Activated CD4-positive, alpha-beta memory T cell treated with anti-CD3 and anti-CD28 coated beads, Interleukin-2, amount 10 ng/mL, durations not matched to agents 7 days and 5 days (primary cell): ENCODE measurements at places on chromosomes 2 and 18.

DNA sequence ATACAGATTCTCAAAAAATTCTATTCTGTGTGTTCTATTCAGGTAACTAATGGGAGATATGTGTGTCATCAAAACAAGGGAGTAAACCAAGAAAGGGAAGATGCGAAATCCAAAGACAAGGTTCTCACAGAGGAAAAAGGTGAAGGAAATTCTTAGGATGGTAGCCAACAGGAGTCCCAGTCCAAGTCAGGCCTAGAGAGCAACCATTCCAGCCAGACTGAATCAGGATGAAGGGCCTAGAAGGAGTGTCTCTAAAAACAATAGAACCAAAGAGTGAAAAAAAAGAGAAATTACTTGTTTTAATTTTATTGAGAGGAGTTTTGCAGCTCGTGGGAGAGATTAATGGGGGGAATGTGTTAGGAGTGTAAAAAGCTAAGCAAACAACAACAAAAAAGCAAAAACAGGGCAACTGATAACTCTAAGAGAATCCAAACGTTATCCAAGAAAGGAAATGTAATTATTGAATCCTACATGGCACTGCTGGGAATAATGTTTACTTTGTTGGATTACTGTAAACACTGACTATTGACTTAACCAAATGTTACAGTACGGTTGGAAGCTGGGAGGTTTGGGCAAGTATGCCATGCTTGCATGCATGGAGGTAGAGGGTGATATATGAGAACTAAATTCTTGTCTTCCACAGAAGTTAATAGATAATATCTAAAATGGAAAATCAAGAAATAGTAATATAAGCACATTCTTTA is 12.3 kb downstream of the MAP3K20 start:
- DNase-seq: no peak

DNA sequence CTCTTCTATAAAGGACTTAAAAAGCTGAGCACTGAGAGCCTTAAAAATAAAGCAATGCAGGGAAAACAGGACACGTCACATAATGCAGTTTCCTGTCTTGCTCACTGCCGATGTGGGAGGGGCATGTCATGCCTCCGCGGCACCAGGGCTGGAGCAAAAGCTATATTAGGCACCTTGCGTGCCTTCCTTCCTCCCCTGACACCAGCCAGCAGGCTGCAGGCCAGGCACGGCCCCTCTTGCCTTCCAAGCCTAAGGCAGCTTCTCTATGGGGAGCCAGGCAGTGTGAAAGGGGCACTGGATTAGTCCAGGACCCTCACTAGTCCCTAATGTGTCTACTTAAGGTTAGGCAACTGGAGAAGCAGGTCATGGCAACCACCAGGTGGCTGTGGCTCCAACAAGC is 26.3 kb downstream of the MRPL35 start:
- DNase-seq: peak; percentile 73

DNA sequence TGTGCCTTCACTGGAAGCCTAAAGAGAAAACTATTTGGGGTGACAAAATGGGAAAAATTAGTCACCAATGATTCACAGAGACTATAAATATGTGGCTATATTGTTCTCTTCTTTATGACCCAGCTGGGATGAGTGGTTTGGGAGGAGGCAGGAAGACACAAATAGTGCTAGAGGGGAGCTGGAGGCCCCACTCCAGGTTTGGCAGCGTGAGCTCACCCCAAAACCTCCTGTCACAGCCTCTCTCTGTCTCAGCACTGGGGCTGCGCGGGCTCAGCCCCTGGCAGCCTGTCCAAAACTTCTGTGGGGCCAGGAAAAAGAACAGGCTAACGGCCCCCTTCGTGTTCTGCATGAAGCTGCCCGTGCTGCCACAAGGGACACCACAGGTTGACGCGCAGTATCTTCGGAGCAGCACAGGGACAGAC is 73.2 kb upstream of the LCLAT1 start:
- no peak for DNase-seq

DNA sequence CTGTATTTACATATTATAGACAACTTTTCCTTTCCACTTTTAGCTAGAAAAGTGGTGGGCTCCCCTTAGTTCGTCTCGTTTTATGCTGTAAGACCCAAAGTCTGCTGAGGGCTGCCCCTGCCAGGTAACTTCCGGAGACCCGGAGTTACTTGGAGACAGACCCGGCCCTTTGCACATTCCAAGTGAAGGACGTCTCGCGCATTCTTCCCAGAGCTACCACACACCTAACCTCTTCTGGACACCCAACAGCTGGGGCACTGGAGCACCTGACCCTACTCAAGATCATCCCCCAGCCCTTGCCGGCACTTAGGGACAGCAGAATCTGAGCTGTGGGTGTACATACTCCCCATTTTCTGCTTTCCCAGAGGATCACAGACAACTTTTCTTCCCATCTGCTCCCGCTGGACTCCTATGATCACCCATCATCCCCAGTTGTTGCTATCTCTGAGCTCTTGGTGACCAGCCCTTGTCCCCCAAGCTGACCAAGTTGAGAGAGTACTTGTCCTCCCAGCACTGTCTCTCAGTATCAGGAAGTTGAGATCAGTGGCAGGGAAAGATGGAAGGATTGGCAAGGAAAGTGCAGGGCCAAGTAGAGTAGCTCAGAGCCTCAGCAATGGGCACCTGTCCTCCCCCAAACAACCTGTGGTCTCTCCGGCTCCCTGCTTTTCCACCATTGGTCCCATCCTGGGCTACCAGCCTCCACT is 8.4 kb upstream of the SATB2 start:
- no peak for DNase-seq

GRCh38 chr18:32389858-32390257 is 80.8 kb downstream of the GAREM1 start:
- DNase-seq: no peak

DNA sequence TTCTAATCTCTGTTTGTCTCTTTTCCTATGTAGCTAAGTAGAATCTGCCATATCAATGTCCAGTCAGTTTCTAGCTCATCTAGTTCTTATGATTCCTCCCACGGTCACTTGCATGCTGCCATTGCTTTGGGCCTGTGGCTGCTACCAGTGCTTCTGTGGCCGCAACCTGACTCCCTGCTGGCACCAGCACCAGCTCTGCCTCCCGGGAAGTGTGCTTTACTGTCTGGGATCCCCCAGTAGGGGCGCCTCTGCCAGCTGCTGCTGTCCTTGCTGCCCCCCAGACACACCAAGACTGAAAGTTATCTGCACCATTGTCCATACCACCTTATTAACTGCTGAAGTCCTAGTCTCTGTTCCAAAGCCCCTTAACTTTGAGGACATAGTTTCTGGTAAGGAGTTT is 56.3 kb downstream of the RAPGEF4 start:
- DNase-seq: no peak

DNA sequence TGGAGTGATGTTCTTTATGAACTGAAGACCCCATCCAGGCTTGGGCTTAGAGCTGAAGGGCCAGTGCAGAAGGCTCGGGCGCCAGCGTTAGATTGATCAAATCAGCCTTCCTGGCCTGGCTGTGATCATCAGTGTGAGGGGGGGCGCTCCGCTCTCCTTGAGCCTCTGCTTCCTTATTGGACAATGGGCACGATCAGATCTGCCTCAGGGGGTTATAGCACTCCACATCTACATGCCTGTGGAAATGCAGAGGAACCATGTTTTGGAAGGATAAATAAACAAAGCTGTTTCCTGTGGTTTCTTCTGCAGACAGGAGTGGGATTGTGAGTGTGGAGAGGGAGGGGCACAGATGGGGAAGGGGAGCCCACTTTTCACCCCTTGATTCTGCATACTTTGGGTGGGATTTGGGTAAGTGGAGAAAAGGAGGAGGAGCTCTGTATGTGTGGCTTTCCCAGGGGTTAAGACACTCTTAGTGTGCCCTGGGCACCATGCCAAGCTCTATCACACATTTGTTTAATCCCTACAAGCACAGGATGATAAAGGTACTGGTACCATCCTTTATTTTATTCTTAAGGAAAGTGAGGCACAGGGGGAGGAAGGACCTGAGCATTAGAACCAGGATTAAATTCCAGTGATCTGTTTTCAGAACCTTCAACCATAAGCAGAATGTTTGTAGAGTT is 150.5 kb downstream of the EN1 start:
- DNase-seq: no peak

- no peak for DNase-seq
Observed at GRCh38 chr2:16625201-16625729, 40.4 kb downstream of the CYRIA start.

DNA sequence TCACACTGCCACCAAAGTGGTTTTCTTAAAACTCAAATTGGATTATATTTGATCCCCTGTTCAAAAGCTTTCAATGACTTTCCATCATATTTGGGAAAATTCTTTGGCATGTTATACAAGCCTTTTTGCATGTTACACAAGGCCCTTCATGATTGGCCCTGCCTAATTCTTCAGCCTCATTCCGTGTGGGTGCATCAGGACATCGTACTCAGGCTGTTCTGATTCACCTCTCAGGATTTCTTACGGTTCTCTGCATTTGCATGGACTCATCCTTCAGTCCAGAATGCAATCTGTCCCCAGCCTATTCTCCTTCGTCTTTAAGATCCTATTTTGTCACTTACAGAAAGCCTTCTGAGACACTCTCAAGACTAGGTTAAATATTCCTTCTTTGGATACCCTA is 107.8 kb downstream of the LYPD1 start:
- no peak for DNase-seq

GRCh38 chr2:170766693-170767092 is 3.5 kb upstream of the ERICH2 start:
- no peak for DNase-seq

GRCh38 chr2:237572742-237573101 is 6.3 kb downstream of the PRLH start:
- DNase-seq: no peak

GRCh38 chr2:125456693-125457363 is 1199.1 kb upstream of the GYPC start:
- no peak for DNase-seq

- DNase-seq: peak; percentile 85
Observed at GRCh38 chr2:96174251-96175144, 29.3 kb upstream of the DUSP2 start.

GRCh38 chr18:5414546-5414945 is 119.0 kb upstream of the ZBTB14 start:
- no peak for DNase-seq

GRCh38 chr18:65735155-65735554 is 15.7 kb upstream of the CDH7 start:
- no peak for DNase-seq

- no peak for DNase-seq
Observed at GRCh38 chr2:21412944-21413443, 289.2 kb downstream of the TDRD15 start.

- peak; percentile 75 for DNase-seq
Observed at GRCh38 chr2:8680822-8681760, 765 bp upstream of the ID2 start.

DNA sequence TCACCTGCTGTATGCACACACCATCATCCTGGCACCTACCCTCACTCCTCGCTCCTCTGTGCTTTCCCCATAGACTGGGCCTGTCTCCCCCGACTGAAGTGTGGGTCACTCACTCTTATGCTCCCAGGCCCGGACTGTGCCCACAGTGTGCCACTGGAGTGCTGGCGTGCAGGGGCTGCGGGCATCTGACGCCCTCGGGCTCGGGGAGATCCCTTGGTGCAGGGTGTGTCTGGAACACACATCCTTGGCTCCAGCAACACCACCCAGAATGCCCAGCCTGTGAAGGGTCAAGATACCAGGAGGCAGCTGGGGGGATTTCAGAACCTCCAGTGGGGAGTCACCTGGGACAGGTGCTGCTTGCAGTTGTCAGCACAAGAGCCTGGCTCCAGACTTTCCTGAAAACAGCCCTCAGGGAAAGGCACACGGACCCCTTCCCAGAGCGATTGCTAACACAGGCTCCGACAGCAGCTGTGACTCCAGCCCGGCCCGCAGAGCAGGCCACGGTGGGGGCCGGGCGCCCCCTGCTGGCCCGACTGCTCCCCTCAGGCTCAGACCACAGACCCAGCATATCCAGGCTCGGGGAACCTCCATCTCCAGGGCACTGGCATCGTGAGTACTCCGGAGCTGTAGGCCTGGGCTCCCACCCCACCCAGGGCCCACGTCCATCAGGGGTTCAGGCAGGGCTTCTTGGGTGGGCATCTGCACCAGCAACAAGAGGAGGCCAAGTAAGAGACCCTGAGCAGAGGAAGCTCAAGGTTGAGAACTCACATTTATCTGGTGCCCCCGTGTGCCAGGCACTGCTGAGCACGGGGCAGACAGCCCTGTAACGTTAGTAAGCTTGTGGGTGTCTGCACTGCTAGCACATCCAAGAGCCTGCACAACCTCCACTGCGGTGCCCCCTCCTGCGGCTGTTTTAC is 8.6 kb downstream of the HS1BP3 start:
- DNase-seq: peak; percentile 79

- DNase-seq: no peak
Observed at GRCh38 chr2:207603486-207603885, 21.7 kb downstream of the METTL21A start.

- DNase-seq: no peak
Observed at GRCh38 chr2:215847718-215848117, 165.6 kb downstream of the MREG start.

- no peak for DNase-seq
Observed at GRCh38 chr18:9421096-9421900, 54.0 kb upstream of the RALBP1 start.

DNA sequence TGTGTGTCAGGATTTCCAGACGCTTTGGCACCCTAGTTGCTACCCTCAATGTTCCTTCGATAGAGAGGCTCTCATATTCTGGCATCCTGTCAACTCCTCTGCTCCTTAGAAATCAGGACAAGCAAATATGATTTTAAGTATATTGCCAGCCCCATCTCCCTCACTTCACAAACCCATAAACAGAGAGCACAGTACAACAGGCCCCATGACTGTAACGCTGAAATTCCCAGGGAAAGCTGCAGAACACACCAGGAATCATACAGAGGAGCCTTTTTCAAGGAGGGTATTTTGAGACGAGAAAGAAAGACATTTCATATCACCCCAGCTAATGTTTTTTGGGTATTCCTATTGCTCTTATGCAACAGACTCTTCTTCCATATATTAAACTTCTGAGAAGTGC is 162.9 kb downstream of the NAPG start:
- no peak for DNase-seq

DNA sequence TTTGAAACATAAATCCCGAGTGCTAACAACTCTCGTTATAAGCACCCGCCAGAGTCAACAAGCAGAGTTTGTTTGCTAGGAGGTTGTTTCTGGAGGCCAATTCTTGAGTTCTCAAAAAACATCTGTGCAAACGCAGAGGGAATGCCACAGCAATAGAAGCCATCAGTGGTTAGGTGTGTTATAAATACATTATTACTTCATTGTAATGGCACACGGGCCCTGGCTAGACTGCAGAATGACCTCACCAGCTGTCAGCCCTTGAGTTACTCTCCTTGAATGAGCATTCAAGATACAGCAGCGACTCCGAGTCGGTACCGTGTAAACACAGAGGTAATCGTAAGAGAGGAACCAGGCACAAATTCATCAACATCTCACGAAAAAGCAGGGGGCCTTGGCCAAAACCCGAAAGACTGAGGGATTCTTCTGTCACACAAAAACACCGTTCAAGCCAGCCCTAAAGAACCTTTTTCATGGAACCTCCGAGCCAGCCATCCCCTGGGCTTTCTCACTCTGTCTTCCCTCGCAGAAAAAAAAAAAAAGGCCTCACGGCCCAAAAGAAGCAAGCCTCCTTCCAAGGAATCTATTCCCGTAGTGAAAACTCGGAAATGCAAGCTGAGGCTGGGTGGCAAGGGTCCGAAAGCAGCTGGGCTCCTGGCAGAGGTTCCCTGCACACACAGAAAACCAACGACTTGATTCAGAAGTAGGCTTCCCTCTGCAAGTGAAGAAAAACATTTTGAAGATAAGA is 133.7 kb upstream of the MEIS1 start:
- DNase-seq: no peak

- no peak for DNase-seq
Observed at GRCh38 chr18:48709371-48710062, 170.7 kb downstream of the CTIF start.

- DNase-seq: no peak
Observed at GRCh38 chr2:57549642-57550102, 496.9 kb upstream of the VRK2 start.

GRCh38 chr2:103859238-103859637 is 994.7 kb upstream of the POU3F3 start:
- DNase-seq: no peak
